ENCODE measurements at places on chromosomes 3 and 15. TPM values are rescaled to one million over a fixed set of nuclear protein-coding genes. Genes with fewer than 3 reads are reported as not detected.

The CLDN16 gene
- under 0.01 TPM for total RNA-seq

The KNG1 gene
- total RNA-seq = not detected

The GPR149 gene
- not detected for total RNA-seq

The GOLGA6A gene
- total RNA-seq = under 0.01 TPM

The CD200R1 gene
- under 0.01 TPM for total RNA-seq

The FEZF2 gene
- not detected for total RNA-seq

The IL17RB gene
- total RNA-seq = 0.29 TPM

The ZNF501 gene
- total RNA-seq = 7.2 TPM

The GOLGA6L7 gene
- total RNA-seq = not detected

The HRG gene
- not detected for total RNA-seq

The ANKRD34C gene
- not detected for total RNA-seq

The CLDN11 gene
- 50.3 TPM for total RNA-seq

The PRR20G gene
- not detected for total RNA-seq
